ENCODE measurements at places on chromosomes 12 and 14.

DNA sequence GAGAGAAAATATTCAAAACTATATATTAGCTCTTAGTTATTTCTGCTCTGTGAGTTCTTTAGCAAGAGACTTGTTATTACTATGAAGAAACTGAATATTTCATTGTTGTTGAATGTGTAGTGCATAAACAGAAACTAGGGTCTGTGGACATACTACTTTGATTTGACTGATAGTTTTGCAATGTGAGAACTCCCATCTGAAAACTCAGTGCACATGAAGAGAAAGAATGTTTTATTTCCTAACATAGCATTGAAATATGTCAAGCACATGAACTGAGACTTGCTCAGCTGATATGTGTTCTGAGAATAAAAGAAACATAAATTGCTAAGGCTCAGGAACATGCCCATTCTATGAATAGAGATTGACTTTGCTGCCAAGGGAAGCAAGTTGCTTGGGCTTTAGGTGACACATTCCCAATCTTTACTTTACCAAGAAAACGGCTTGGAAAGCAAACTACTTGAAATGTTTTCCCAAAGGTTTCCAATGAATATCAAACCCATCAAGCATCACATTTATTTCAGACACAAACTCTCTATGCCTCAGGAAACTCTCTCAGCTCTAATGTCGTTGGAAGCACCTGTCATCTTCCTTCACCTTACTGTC is 290.4 kb downstream of the SLC16A7 start:
- DNase-seq, result no peak

DNA sequence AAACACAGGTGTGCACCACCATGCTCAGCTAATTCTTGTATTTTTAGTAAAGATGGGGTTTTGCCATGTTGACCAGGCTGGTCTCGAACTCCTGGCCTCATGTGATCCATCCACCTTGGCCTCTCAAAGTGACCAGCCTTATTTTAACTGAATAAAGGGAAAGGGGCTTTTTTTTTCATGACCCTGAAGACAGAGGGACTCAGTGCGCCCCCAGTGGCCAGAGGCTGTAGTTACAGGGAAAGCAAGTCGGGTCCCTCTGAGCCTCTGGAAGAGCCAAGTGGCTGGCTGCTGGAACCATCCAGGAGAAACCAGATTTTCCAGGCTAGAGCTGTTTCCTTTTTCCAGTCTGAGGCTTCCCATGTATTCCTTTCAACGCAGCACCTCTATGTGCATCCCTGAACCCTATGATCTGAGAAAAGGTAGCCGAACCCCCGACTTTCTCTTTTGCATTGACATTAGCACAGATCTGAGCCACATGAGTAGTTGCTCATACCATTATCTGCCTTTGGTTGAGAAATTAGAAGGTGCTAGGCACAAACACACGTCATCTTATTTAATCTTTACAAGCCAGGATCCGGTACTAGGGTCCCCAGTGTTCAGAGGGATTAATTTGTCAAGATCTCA is 342.7 kb downstream of the CACNA1C start:
- no peak for DNase-seq

DNA sequence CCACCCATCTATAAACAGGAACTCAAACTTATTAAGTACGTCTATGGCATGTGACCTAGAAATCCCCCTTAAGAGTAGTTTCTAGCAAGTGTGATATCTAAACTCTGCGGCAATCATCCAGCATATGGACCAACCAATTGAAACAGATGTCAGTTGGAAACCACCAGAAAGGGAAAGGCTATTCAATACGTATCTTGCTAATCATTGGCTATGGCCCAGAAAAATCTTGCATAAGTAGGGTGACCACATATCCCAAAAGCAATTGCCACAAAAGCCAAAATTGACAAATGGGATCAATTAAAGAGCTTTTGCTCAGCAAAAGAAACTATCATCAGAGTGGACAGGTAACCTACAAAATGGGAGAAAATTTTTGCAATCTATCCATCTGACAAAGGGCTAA is 24.2 kb downstream of the SYNJ2BP start:
- DNase-seq, result no peak

DNA sequence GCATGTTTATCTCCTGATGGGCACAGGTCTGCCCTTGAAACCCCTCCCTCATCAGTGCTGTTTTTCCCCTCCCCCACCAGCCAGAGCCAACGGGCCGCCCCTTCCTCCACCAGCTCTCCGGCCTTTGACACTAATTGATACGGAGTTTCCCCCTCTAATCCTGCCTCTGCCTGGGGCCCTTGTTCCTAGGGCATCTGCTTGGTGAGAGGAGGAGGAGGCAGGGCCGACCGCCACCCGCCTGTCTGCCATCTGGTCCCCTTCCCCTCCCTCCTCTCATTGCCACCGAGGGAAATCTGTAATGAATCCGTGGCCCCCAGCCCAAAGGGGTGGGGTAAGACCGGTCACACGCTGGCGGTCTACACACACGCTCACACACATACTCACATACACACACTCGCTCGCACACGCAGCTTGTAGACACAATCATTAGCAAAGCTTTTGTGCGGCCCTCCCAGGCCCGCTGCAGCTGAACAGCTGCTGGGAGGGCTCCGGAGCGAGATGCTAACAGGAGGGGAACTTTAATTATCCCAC is 27.4 kb downstream of the SRRM4 start:
- DNase-seq, result no peak

- DNase-seq, result no peak
Measured at GRCh38 chr12:51729331-51729730, 119.2 kb downstream of the FIGNL2 start.

GRCh38 chr12:93016752-93017350 is 87.8 kb upstream of the EEA1 start:
- DNase-seq, result no peak

- no peak for DNase-seq
Measured at GRCh38 chr12:50732591-50732990, 31.3 kb upstream of the ATF1 start.

DNA sequence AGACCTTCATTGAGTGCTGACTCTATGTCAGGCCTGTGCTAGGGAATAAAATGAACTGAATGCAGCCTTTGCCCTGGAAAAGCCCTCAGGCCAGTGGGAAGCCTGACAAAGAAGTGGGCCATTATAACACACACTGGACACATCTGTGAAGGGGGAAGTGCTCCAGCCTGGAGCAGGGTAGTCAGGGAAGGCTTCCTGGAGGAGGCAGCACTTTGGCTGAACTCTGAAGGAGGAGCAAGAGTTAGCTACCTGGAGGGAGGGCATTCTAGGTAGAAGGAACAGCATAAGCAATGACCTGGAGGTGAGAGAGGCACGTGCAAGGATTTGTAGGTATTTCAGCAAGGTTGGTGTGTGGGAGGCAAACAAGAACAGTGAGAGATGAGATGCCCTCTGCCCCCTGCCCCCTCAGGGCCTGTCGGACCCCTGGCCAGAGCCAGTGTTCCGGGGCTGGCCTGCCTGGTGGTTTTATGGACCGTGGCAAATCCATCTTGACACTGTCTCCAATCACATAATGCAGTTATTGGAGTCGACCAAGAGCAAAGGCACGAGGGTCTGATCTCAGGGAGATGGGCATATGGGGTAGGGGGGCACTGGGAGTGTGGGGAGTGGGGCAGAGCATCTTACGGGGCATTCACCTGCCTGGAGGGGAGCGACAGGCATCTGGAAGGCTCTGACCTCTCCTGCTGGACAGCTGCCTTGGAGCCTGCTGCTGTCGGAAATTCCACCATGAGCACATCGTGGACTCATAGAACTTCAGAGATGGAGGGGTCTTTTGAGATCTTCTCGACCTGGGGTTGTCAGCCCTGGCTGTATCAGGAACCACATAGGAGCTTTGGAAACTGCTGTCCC is 2.7 kb upstream of the FAM222A start:
- no peak for DNase-seq

DNA sequence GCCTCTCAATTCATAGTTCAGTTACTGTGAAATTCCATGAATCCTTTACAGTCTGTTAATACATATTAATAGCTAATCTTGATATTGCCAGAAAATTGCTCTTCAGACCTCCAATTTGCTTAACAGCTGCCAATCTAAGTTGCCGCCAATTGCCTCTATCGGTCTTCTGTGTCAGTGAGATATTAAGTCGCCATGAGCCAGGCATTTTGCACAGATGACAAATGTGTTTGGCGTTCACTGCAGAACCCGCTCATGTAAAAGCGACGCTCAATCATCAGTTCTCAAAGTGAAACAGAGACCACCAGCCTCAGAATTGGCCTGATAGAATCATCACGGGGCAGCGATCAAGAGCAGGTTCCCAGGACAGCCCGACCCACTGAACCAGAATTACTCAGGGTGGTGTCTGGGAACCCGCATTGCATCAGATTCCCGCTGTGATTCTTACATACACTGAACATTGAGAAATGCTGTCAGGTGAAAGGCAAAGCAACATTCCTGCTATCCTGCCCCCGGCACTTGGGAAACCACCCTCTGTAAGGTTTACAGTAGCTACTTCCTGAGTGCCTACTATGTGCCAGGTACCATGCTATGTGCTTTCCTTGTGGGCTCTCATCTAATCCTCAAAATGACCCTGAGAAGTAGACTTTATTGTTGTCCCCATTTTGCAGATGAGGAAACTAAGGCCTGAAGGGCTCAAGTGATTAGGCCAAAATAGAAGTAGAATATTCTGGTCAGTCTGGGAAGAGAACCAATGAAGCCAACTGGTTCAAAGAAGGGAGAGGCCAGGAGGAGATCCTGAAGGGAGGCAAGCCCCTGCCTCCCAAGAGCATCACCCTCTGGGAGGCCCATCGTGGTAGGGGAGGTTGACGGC is 216.4 kb downstream of the SLC41A2 start:
- DNase-seq, result no peak

- no peak for DNase-seq
Measured at GRCh38 chr12:90896821-90897220, 58.2 kb downstream of the CCER1 start.

GRCh38 chr12:63064080-63064479 is 86.9 kb downstream of the AVPR1A start:
- no peak for DNase-seq

GRCh38 chr12:105226219-105226618 is 9.8 kb downstream of the APPL2 start:
- DNase-seq, result no peak

DNA sequence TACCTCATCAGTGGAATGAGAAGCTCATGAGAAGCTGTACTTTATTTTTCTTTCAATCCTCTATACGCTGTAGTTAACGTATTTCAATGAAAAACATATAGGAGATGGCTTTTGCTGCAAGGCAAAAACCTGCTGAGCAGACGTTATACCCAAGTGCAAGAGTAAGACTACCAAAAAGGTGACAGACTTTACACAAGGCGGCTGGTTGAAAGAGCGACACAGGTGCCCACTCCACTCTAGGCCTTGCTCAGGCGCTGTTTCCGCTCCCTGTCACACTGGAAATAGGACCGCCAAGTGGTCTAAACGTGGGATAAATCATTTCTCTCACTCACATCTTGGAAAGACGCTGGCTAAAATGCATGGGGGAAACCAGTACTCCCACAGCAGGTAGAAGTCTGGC is 54.5 kb downstream of the PPP2R5C start:
- no peak for DNase-seq

GRCh38 chr14:61420326-61420725 is 98.9 kb downstream of the PRKCH start:
- no peak for DNase-seq

GRCh38 chr12:54479421-54479820 is 6.0 kb upstream of the GTSF1 start:
- no peak for DNase-seq

- DNase-seq, result no peak
Measured at GRCh38 chr14:43790681-43791080, 716.4 kb downstream of the FSCB start.

DNA sequence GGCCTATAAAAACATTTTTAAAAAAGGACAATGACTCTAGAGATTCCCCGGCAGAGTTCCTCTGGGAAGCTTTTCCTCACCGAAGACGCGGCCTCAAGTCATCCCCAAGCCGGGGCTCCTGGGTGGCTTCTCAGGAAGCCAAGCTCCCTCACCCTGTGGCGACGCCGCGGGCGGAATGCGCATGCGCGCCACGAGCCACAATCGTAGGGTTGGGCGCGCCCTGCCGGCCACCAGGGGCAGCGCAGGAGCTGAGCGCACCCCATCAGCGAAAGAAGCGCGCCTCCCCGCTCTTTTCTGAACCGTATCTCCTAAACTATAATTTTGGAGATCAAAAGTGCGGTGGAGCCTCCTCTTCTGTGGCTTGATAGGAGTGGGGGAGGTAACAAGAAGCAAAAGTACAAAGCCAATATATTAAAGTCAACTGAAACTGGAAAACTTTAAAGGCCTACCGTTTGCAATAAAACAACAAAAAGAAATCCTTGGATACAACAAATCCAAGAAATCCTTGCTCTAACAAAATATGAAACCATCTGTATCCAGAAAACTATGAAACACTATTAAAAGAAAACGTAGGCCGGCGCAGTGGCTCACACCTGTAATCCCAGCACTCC is 17.4 kb upstream of the CHFR start:
- DNase-seq, result peak; percentile 93

DNA sequence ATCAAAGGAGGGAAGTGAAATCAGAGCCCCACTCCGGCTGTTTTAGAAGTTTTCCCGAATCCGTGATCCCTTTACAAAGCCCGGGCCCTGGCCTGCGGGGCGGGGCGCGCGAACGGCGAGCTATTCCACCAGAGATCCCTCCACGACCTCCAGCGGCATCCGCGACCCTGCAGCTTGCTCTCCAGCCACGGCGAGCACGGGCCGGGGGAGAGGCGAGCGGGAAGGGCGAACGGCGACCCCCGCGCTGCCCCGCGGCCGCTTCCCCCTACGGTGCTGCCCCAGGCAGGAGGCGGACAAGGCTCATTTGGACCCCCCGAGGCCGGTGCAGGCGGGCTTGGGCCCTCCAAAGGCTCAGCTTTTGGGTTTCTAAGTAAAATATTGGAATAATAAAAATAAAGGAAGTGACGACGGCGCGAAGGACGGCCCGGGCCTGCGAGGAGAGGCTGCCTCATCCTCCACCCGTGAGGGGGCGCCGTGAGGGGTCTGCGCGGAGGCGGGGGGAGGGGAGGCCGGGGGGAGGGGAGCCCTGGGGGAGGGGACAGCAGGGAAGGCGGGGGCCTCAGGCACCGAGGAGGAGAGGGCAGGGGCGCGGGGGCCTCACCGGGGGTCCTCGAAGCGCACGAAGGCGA is 613 bp downstream of the SRSF9 start:
- peak; percentile 35 for DNase-seq
